Stimulated activated CD8-positive, alpha-beta memory T cell treated with anti-CD3 and anti-CD28 coated beads, Interleukin-4, amount 100 ng/mL, for 1 hour (primary cell): ENCODE measurements at places on chromosomes 5 and 9.

DNA sequence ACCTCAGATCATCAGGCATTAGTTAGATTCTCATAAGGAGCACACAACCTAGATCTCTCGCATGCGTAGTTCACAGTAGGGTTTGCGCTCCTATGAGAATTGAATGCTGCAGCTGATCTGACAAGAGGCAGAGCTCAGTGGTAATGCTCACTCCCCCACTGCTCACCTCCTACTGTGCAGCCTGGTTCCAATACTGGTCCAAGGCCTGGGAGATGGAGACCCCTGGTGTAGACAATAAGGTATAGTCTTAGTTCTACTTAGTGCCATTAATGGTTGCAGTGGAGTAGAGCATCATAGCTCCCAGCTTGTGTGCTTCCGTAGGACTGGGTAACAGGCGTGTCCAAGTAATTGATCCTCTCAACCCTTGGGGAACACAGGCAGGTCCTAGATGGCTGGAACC lies 70.4 kb upstream of the ANKRD55 start:
- DNase-seq: no peak

- no peak for DNase-seq
Measured at GRCh38 chr9:34170237-34170991, 8.4 kb upstream of the UBAP1 start.

GRCh38 chr5:78007233-78007632 lies 231.1 kb upstream of the TBCA start:
- DNase-seq: no peak

DNA sequence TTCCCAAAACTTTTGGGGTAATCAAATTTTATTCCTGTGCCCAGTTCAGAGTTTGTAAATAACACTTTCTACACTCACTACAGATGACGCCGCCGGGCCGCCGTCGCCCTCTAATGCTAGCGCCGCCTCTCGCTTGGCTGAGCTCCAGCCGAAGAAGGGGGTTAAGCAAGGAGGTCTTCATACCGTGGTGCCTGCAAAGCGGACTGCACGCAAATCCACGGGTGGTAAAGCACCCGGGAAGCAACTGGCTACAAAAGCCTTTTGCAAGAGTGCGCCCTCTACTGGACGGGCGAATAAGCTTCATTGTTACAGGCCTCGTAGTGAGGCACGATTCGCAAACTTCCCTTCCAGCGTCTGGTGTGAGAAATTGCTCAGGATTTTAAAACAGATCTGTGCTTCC lies 280.4 kb downstream of the MEF2C start:
- no peak for DNase-seq

DNA sequence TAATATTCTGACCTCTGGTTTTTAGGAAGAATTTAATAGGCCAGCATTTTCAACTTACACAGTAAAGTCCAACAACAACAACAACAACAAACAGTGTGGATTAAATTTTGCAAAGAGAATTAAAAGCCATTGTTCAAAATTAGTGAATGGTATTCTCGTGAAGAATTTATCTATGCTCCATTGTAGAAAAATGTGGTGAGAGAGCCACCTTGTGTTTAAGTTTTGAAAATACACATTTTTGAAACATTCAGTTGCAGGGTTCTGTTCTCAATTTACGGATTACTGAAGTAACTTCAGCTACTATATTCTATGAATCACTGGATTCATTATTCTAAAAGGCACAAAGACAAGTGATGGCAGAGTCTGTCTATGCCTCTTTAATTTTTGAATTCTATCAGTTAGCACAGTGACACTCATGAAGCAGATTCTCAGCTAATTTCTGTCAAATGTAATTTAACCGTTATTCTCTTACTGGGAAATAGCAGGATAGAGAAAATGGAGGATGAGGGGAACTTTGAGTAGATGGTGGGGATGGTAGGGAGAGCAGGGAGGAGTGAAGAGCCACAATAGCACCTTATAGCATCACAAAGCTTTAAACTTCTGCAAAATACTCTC lies 11.0 kb downstream of the CCDC152 start:
- no peak for DNase-seq

DNA sequence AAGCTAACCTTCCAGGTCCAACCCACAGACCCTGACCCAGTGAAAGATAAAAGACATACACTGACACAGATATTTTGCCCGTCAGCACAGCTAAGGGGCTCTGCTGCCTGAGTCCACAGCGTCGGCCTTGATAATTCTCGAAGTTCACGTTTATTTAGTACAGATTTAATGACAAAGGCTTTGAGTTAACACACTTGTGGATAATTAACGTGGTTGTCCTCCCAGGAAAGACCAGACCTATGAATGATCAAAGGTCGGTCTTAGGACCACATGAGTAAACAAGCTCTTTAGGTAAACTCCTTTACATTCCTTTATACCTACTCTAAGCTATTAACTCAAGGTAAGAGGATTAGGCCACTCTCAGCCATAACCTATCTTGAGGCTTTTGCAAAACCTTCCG lies 11.3 kb upstream of the TEX10 start:
- DNase-seq: no peak

GRCh38 chr5:160675988-160676387 lies 176.0 kb downstream of the ATP10B start:
- DNase-seq: no peak

GRCh38 chr9:18549772-18550171 lies 75.8 kb downstream of the ADAMTSL1 start:
- DNase-seq: no peak

DNA sequence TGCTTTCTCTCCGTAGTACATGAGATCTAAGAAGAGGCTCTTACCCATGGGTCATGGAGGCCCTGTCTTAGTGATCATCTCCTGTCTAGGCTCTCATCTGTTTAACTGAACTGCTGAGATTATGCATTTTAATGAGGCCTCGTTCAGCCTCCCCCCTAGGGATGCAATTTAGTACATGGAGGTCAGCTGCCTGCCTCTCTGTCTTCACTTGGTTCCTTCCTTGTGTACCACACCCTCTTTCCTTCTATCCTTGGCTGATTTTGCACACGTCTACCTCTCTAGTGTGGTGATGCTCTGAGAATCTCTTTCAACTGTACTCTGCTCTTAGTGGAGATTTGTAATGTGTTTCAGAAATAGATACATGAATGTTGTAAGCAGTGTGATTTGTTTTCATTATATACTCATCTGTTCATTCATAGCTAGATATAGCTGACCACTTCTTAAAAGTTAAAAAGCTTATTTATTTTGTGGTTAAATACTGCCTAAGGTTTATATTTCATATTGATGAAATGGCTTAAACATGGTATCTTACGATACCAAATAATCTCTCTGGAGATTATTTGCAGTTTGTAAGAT lies 3.5 kb upstream of the ACTBL2 start:
- DNase-seq: no peak

GRCh38 chr5:150289551-150290390 lies at the start of gene CAMK2A:
TSS of gene CAMK2A (minus strand) at chr5:150289773. CDS start at chr5:150289625, 148 bp downstream.
- DNase-seq: no peak

- no peak for DNase-seq
Measured at GRCh38 chr5:893137-893506, 438 bp downstream of the TRIP13 start.

GRCh38 chr9:29691758-29692407 lies 2118.6 kb upstream of the C9orf72 start:
- DNase-seq: no peak

- DNase-seq: no peak
Measured at GRCh38 chr5:149247726-149248125, 23.9 kb upstream of the AFAP1L1 start.
